ENCODE measurements at places on chromosomes 6 and 20. TPM values are rescaled to one million over a fixed set of nuclear protein-coding genes. Genes with fewer than 3 reads are reported as not detected.

KCNG1 gene
- 35.8 TPM for total RNA-seq

GRCh38 chr20:19628570-19629134 is 129.4 kb upstream of the RIN2 start:
- peak; percentile 71 for DNase-seq

- DNase-seq = no peak
These were observed 44.5 kb upstream of the PHACTR3 start for GRCh38 chr20:59559863-59560262.

SNRNP48 gene
- total RNA-seq = 10.7 TPM

- DNase-seq = peak; percentile 30
These were observed 51.1 kb downstream of the MYLIP start for GRCh38 chr6:16179970-16180431.

GRCh38 chr6:127266892-127267645 is 405 bp downstream of the RNF146 start:
- peak; percentile 63 for DNase-seq

MAFB gene
- 17.7 TPM for total RNA-seq

DNA sequence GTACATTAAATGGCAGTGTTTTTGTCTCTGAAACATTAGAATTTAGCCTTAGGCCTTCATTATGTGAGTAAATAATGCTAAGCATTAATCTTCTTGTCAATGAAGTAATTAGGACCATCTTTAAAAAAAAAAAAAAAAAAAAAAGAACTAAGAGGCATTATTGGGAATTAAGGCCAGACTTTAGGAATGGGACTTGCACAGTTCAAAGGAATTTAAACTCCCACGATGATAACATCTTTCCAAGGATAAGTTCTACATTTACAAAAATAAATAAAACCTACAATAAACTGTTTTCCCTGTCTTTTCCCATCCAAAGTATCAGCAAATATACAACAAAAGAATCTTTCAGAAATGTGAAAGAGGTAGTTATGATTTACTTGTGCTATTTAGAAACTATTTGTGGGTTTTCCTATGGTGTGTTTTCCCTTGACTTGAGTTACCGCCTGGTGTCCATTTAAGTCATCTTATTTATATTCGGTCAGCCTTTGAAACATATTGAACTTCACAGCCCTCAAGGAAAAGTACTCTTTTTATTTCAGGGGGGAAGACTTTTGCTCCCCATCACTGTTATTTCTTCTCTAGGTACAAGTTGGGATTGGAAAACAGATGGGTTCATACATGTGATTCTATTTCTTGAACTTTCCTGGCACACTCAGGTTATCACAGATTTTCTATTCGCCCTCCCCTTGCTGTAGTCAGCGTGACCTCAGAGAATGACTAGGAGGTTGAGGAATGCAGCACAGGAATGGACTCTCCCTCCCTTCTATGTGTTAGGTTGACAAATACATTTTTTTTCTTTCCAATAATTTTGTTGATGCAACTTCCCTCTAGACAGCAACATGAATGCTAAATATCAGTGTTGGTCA is 13.6 kb downstream of the STMND1 start:
- DNase-seq = peak; percentile 29

GRCh38 chr6:170153436-170154319 is 137.2 kb downstream of the DLL1 start:
- DNase-seq = no peak

GRCh38 chr20:51739722-51740249 is 28.4 kb downstream of the ATP9A start:
- DNase-seq = no peak

- DNase-seq = peak; percentile 75
These were observed 42.1 kb upstream of the BTN3A2 start for GRCh38 chr6:26322645-26323482.

GRCh38 chr20:48656661-48657211 is 171.1 kb downstream of the PREX1 start:
- no peak for DNase-seq

PAK1IP1 gene
- total RNA-seq = 12.5 TPM

DNA sequence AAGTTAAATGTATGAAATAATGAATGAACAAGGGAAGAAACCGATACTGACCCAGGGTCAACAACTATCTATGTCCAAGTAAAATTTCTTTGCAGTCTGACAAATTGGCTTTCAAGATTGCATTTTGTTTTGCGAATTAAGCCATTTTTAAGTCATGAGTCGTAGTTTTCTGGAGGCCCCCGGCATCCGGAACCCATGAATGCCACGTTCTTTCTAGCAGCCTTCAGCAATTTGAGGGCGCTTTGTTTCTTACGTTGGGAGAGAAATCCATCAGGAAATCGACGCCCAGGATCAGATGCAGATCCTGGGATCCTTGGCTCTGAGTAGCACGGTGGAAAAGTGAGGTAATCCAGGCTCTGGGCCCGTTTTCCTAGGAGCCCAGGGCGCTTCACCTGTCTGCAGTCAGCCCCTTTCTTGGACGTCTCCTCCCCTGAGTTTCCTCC is 309 bp upstream of the ABRACL start:
- no peak for DNase-seq

- DNase-seq = no peak
These were observed 61.0 kb downstream of the ARHGAP18 start for GRCh38 chr6:129648819-129649491.

- DNase-seq = no peak
These were observed 28.2 kb upstream of the PAX1 start for GRCh38 chr20:21677261-21677660.

DNA sequence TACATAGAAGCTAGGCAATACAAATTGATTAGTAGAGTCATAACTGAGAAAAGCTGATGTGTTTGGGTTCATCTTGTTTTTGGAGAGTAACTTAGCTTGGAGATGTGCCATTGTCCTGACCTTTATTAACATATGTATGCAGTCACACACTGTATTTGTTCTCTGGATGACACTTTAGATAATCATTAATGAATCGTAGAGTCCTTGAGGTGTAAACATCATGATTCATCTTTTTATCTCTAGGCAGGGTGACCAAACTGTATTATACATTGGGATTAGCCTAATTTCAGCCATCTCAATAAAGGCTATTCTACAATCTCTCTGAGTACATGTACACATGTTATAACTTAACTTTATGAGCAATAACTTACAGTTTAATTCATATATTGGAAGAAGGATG is 3.6 kb upstream of the MTCL3 start:
- DNase-seq = no peak

GRCh38 chr6:90586546-90586835 is 381 bp downstream of the MAP3K7 start:
- DNase-seq = no peak
